ENCODE measurements at places on chromosomes 2 and 18. TPM values are rescaled to one million over a fixed set of nuclear protein-coding genes. Genes with fewer than 3 reads are reported as not detected.

- no peak for DNase-seq
Observed at GRCh38 chr2:66753660-66754059, 318.7 kb downstream of the MEIS1 start.

DNA sequence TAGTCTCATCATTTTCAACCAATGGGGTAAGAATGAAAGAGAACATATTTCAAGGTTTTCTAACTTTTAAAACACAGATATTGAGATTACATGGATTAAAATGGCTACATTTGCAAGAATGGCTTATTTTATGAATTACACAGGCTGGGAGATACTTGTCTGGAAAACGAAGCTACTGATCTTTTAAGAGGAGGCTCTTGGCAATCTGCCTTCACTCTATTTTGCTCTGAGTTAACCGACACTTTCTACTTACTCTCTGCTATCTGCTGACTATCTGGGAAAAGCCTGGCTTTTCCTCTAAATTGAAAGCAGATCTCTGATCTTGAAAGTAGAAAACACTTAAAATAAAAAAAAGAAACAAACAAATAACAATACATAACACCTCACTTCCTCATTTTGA lies 325.4 kb upstream of the LINC00305 start:
- DNase-seq: no peak

REG3A gene
- total RNA-seq: not detected

- DNase-seq: no peak
Observed at GRCh38 chr2:127084611-127085316, 22.2 kb downstream of the BIN1 start.

- no peak for DNase-seq
Observed at GRCh38 chr2:35347561-35347960, 1008.0 kb upstream of the CRIM1 start.

- no peak for DNase-seq
Observed at GRCh38 chr2:137952586-137953129, 11.6 kb upstream of the HNMT start.

DNA sequence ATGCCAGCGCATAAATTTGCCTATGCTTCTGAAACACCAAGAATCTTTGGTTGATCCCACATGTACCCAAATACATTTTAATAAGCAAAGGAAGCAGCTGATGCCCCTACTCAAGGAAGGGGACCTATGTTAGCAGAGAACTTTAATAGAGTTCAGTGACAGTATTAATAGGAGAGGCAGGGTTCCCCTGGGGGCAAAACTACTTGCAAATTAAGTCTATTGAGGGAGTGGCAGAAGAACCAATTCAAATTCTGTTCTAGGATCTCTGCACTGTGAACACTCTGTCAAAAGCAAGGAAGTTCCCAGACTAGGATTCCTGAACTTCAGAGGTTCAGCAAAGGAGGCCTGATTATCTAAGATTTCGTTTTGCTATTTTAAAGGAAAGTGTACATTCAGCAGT lies 47.5 kb downstream of the EPB41L3 start:
- DNase-seq: no peak

GRCh38 chr2:235358981-235359471 lies 134.8 kb upstream of the AGAP1 start:
- no peak for DNase-seq

CRYBA2 gene
- not detected for total RNA-seq

TMEM169 gene
- 0.29 TPM for total RNA-seq

- DNase-seq: no peak
Observed at GRCh38 chr18:11464129-11464528, 145.3 kb upstream of the SLC35G4 start.

DNA sequence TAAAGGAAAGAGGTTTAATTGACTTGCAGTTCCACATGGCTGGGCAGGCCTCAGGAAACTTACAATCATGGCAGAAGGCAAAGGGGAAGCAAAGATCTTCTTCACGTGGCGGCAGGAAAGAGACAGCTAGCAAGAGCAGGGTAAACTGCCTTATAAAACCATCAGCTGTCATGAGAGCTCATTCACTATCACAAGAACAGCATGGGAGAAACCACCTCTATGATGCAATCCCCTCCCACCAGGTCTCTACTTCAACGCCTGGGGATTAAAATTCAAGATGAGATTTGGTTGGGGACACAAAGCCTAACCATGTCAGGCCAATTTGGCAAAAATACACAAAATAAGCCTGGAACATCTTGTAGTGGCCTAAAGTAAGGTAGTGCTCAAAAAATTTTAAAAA lies 152.6 kb downstream of the COL6A3 start:
- DNase-seq: no peak

- no peak for DNase-seq
Observed at GRCh38 chr2:224820283-224820991, 104.3 kb upstream of the CCDC195 start.

DNA sequence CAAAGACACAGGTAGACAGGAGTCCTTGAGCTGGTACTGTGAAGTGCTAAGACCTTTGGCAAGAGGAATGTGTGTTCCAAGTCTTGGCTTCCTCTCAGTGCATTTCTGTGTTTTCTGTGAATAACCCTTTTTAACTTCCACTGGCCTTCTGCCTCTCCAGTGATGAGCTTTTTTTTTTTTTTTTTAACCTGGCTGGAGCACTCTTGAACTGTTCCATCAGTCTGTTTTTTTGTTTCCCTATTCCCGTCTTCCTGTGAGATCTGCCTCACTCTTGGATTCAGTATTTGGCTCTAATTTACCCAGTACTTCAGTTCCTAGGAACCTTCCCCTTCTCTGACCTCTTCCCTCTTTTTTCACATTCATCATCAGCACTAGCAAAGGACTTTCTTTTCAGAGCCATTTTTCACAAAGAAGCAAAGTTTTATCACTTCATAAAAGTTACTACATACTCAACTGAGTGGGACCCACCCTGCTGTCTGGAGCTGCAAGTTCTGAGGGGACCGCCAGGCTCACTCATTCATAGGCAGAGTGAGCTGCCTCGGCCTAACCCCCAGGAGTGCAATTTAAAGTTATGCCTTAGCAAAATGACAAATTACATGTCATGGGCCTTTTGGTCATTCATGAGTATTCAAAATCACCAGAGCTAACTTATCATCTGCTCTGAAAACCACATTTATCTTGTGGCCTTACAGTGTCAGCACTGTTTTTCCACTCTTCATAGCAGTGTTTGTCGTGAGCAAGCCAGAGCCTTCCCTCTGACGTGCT lies 126.9 kb upstream of the DAPL1 start:
- DNase-seq: no peak

DNA sequence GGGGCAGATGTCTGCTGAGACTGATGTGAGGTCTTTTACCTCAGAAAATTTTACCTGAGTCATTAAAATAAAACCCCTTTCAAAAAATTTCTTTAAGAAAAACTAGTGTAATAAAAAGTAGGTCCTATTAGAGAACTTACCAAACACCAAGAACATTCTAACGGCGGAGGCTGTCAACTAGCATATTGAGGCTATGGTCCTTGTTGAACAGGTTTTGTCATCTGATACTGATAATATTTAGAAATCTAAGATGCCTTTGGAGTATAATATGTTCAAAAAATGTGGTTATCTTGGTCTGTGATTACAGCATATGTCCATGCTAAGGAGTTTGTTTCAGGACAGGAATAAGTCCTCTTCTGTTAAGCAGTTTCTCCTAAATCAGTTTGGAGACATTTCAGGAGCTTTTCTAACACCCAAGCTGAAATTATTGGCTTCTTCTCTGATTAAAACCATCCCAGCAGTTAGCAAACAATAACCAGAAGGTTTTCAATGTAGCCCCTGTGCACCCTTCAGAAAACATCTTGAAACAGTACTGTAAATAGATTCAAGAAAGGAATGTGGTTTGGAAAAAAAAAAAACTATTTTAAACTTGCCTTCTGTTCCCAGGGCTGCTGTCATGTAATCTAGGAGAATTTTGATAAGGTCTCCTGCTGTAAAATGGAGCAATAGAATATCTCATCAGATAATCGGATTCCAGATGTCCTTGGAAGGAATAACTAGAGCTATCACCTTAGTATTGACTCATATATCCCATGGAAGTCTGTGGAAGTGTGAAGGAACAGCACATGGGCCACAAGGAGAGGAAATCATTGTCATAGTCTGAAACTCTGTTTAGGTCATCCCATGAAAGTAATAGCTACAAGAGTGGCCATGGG lies 58.7 kb upstream of the B3GNT2 start:
- no peak for DNase-seq

GRCh38 chr2:111135910-111136297 lies 15.2 kb downstream of the BCL2L11 start:
- DNase-seq: no peak

TEX44 gene
- total RNA-seq: not detected

DNA sequence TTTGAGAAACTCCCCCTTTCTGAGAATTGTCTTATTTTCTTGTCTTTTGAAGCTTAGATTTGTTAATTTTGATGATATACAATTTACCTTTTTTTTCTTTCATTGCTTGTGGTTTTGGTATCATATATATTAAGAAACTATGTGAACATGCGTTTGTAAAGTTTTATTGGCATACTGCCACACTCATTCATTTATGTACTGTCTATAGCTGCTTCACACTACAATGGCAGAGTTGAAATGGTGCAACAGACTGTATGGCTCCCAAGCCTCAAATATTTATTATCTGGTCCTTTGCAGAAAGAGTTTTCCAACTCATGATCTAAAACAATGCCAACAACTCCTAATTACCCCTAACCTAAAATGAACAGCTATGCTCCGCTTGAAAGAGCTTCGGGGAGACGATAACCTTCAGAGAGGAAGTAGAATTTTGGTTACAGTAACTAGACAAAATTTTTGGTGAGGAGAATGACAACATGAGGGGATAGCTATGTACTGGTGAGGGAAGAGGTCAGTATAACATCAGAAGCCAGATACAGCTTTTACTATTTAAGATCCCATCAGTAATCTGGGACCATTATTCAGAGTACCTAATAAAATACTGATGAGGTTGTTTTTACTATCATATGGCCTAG lies 16.1 kb downstream of the PPP3R1 start:
- no peak for DNase-seq

RHOB gene
- total RNA-seq: 360 TPM

DNA sequence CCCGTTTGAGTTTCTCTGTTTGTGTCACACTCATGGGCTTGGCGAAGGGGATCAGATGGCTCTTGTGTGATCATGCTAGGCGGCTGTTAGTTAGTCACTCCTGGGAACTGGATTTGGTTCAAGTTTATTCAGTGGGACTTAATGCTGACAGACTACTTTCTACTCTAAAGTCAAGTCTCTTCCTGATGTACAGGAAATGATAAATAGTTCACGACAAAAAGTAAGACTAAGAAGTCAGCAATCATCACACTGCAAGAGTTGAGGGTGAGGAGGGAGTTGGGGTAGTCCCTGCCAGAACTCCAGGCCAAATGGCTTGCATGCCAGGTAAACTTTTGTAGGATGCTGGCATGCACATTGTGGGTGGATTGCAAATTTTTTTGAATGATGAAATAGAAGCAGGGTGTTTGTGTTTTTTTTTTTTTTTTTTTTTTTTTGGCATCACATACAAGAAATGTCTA lies 25.1 kb upstream of the CCL20 start:
- no peak for DNase-seq

DNA sequence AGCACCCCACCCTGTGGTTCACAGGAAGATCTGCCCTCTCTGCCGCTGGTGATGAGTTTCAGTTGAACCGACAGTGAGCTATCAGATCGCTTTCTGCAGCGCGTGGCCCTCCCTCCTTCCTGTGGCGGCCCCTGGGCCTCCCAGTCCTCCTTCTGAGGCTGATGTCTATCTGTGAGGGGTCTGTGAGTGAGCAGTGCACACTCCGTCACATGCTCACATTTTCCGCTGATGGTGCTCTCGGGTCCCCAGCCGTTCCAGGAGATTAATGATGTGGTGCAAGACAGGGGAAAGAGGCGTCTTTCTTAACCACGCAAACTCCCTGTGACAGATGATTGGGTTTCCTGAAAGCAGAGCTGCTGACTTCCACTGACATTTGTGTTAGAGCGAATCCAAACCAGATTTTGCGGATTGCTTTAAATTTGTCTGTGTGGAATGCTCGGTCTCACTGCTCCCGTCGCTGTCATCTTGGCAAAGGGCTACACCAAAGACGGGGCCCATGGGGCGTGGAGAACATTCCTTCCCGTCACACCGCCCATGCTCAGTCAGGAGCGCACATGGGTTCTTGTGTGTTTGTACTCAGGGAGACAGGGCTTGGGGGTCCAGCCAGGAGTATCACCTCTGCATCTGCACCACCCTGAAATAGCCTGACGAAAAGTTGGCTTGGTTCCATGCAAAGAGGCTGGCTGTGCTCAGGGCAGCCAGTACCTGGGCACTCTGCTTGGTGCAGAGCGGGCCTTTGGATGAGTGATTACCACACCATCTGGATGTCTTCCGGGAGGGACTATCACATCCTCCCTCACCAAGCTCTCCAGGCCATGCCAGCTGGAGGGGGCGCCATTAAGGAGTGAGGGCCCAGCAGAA lies 154.7 kb upstream of the HS6ST1 start:
- DNase-seq: no peak

- DNase-seq: no peak
Observed at GRCh38 chr2:75480971-75481836, 79.5 kb downstream of the EVA1A start.

ARHGEF4 gene
- 0.24 TPM for total RNA-seq

DNA sequence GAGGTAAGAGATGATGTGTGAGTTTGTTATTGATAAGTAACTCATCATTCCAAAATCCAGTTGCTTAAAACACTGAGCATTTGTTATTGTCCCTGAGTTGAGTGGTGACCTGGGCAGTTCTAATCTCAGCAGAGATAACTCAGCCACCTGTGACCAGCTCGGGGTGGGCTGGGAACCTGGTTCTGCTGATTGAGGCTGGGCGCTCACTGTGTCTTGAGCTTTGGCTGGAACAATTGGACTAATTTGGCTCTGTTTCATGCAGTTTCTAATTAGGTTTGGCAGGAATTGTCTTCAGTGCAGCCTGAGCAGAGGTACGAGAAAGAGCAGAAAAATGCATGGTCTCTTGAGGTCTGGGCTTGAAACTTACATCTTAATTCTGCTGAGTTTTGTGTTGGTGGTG lies 144.7 kb downstream of the RNF144A start:
- DNase-seq: no peak

DNA sequence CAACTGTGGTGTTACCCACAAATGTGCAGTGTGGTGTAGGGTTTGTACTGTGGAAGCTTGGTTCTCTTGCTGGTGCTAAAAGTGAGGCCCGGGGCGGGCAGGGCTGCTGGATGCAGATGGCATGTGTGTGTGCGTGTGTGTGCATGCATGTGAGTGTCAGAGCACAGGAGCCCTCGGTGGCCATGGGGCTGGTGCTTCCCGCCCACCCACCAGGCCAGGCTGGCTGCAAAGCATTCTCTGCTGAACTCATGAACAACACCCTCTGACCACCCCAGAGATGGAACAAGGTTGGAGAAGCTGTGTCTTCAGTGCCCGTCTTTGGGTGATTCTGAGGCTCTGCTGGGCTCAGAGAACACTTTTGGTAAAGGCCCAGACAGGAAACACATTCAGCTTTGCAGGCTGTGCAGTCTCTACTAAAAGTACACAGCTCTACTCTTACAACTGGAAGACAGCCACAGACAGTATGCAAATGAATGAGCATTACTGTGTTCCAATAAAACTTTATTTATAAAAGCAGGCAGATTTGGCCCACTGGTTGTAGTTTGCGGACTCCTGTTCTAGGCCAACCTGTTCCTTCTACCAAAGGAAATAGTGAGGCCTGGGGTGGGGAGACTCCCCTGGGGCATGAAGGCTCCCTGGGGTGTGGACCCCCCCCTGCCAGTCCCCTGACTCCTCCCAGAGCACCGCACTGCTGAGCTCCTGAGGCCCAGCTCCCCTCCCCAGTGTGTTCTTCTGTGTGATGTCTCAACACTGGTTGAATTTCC lies 225.3 kb upstream of the HDAC4 start:
- no peak for DNase-seq

FBXO41 gene
- 2.3 TPM for total RNA-seq
